ENCODE measurements at places on chromosomes 2 and 18.

GRCh38 chr2:63903003-63903402, 61.3 kb downstream of the UGP2 start:
- DNase-seq: no peak

DNA sequence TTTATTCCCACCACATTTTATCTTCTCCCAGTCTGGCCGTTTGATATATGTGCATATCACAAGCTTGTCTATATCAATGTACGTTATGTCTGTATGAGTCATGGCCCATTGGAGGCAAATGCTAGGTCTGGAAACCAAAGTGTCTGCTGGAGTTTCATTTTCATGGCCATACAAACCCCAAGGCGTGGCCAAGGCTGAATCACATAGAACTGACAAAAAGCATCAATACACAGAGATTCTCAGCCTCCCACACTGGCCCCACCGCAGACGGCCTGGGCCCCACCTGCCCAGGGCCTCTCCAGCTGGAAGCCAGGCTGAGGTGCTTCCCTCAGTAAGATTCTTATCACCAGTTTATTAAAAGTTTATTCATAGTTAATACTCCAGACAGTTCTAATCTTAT, 40.5 kb upstream of the SALL3 start:
- DNase-seq: no peak

- no peak for DNase-seq
Measured at GRCh38 chr2:240966457-240966905, 31.9 kb upstream of the SNED1 start.

- DNase-seq: no peak
Measured at GRCh38 chr18:66867653-66868052, 263.8 kb upstream of the CDH19 start.

DNA sequence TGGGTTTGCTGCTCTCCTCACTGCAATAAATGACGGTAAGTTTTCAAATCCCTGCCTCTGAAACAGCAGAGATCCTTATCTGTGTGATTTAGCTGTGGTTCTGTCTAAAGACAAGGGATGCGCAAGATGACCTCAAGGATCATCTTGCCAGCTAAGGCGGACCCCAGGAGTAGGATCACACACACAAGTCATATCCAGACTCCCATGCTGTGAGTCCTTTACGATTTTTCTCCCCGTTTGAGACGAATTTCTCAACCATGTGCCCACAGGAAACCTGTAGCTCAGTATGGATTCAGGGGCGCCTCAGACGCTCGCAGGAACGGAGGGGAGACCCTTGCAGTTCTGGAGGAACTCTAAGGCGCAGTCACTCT, 11.1 kb upstream of the DCTN1 start:
- no peak for DNase-seq

- DNase-seq: peak; percentile 12
Measured at GRCh38 chr2:21415234-21415633, 291.5 kb downstream of the TDRD15 start.

DNA sequence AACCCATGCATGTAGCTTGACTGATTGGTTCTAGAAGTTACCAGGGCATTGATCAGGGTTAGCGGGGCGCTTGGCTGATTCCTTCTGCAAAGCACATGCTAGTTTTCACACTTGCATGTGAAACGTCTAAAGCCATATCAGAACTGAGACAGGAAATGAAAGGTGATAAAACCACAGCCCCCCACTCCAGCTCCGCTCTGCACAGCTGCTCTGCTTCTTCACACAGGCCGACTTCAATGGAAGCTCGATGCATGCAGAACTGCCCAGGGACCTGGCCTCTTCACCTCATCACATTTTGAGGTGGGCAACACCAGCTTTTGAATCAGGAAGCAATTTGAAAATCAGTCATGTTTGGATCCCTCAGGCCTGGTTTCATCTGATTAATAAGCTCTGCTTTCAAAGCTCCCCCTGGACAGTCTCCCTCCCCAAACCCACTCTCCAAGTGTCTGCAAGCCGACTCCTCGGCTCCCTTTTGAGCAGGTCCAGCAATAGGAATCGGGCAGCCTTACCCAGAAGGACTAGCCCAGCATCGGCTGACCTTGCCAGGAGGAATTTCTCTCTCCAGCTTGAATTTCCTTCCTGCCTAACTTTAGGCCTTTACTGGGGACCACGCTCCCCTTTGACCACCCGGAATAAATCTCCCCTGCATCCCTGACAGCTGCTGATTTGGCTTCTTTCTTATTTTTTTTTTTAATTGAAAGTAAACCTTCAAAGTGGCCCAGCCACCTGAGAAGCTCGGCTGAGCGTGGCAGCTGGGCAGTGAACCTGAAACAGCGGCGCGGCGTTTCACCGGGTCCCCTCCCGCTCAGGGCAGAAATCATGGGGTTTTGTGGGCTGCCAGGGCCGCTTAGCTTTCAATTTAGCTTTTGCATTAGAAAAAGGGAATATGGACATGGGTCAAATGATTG, 31.7 kb downstream of the HRH4 start:
- no peak for DNase-seq

DNA sequence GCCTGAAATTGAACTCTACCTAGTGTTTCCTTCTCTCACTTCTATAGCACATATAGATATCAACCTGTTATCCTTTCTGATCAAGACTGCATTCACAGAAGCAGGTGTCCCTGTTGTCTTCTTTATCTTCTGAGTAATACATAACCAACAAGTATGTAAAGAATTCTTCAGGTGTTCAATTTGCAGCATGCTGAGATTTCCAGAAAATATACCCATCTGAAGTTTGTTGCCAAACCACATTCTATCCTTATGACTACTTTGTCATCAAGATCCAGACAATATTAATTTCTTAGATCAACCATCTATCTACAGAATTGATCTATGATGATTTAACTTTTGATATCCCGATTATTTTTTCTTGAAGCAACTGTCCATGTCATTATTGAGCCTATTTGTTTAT, 69.5 kb downstream of the TGFA start:
- DNase-seq: no peak

GRCh38 chr2:39119732-39120520, 925 bp downstream of the SOS1 start:
- peak; percentile 16 for DNase-seq

- no peak for DNase-seq
Measured at GRCh38 chr2:57760381-57760801, 286.2 kb upstream of the VRK2 start.

- no peak for DNase-seq
Measured at GRCh38 chr2:144405982-144406788, 113.7 kb downstream of the ZEB2 start.

DNA sequence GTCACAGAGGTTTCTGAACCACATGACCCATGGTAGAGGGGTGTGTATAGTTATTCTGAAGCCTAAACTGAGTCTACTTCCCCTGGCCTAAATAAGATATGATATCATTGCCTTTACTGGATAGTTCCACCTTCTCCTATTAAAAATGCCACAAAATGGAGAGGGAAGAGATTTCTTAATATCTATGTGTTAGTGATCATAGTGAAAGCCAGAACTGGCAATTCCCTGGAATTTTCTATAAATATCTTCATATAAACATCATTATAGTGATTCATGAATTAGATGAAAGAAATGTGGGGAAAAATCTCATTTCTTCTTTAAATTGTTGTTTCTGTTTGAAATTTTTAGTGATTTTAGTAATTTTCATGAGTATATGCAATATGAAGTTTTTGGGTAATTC, 45.8 kb downstream of the TSHZ1 start:
- DNase-seq: no peak

GRCh38 chr2:173394091-173394974, 39.7 kb downstream of the CDCA7 start:
- no peak for DNase-seq

DNA sequence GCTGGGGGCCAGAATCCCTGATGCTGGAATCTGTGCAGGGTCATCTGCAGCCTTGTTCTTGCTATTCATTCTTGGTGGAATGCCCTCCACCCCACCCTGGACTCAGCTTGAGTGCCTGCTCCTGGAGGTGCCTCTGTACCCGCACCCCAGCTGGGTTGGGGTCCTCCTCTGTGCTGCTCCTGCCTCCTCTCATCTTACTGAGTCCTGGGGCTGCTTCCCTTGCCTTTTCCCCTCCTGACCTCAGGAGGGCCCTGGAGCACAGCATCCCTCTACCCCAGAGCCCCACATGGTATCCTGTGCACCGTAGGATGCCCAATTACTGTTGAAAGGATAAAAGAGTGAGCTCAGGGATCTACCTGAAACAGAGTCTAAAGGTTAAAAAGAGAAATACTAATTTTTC, 81.6 kb downstream of the CIB4 start:
- DNase-seq: no peak

GRCh38 chr2:41912776-41913175, 135.0 kb upstream of the PKDCC start:
- DNase-seq: no peak

DNA sequence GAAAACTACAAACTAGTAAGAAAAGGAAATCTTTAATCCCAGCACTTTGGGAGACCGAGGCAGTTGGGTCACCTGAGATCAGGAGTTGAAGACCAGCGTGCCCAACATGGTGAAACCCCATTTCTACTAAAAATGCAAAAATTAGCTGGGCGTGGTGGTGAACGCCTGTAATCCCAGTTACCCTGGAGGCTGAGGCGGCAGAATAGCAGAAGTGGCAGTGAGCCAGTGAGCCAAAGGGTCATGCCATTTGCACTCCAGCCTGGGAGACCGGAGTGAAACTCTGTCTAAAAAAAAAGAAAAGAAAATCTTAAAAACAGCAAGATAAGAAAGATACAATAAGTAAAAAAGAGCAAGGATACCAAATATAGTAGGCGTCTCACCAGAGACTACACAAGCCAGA, 502.9 kb upstream of the ID2 start:
- no peak for DNase-seq

DNA sequence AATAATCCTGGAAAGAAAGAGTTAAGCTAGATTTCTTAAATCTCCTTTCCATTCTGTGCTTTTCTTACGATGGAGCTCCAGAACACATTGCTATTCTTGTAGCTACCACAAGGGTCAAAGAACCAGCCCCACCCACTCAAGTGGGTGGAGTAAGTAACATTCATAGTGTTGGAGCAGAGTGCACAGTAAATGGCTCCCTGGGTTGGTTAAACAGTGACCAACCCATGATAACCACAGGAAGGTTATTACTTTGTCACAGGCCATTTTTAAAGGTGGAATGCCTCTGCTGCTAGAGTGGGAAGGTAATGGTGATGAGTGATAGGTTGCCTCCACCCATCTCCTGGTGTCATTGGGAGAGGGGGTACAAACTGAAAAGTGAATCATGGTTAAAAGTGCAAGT, 13.9 kb downstream of the ARPC2 start:
- DNase-seq: no peak

DNA sequence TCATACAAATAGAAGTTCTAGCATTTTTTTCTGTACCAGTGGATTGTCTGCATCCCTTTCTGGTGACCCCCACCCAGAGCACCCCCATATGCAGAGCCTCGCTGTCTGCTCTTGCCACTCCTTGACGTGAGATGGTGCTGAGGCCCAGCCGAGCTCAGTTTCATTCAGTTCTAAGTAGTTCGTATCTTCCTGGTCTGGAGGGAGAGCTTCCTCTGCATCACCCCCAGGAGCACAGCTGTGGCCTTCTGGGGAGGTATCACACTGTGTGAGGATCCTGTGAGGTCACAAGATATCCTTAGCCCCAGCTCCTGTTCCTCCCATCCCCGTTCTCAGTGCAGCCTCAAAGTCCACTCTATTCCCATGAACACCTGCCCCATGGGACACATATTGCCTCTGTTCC, 132.7 kb downstream of the PTGR3 start:
- DNase-seq: no peak

All from NCI-H2171 (cell line).